ENCODE measurements at places on chromosomes 11 and 22.

DNA sequence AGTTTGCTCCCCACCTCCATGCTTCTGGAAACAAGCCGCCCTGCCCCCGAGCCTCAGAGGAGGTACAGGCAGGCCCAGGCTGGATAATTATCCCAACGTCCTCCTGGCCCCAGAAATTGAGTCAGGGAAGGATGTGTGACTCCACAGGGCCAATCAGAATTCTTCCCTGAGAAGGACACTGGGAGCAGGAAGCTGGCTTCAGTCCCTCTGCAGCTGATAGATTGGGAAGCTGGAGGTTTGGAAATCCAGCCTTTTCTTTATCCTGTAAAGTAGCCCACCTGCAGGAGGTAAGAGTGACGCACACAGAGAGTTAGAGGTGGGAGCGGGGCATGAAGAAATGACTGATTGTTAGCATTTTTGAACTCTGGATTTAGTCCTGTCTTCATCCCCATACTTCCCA is 97.5 kb upstream of the CD82 start:
- no peak for DNase-seq

GRCh38 chr11:46480166-46480726 is 88.7 kb upstream of the CHRM4 start:
- no peak for DNase-seq

DNA sequence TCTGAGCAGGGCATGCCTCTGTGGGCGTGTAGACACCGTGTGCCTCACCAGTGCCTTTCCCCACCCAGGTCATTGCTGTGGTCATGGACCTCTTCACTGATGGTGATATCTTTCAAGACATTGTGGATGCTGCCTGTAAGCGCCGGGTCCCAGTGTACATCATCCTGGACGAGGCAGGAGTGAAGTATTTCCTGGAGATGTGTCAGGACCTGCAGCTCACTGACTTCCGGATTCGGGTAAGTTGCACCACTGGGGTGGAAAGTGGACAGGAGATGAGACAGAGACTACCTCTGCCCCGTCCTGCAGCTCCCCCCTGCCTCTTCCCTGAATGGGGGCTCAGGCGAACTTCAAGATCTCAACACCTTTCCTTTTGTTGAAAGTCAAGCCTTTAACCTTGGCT is 24.3 kb downstream of the FAM83F start:
- DNase-seq = no peak

- no peak for DNase-seq
Measured at GRCh38 chr11:119681361-119681910, 47.6 kb downstream of the NECTIN1 start.

DNA sequence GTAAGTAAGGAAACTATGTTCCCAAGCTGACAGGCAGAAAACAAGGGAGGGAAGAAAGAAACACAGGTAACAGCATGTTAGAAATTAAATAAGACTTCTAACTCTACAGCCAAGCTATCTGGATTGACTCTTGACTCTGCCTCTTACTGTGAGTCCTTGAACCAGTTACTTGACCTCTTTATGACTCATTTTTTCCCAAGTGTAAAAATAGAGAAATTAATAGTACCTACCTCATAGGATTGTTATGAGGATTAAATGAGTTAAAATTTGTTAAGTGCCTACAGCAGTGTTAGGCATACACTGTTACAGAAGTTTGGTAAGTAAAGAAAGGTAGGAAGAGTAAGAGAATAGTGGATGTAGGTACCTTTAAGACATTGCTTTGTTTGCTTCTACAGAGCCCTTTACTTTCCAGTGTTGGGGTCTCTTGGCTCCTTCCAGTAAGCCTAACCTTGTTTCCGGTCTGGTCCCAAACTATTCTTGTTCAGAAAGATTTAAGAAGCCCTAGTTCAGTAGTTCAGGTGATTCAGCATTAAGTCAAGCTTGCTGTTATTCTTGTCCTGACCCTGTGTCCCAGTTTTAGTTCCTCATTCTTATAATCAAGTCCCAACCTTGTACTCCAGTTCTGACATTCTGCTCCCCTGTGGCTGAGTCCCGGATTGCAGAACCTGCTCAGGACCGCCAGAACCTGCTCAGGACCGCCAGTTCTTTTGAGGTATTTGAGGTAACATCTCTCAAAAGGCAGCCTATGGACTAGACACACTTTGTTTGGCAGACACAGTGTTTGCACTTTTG is 963.4 kb upstream of the CCDC90B start:
- no peak for DNase-seq

DNA sequence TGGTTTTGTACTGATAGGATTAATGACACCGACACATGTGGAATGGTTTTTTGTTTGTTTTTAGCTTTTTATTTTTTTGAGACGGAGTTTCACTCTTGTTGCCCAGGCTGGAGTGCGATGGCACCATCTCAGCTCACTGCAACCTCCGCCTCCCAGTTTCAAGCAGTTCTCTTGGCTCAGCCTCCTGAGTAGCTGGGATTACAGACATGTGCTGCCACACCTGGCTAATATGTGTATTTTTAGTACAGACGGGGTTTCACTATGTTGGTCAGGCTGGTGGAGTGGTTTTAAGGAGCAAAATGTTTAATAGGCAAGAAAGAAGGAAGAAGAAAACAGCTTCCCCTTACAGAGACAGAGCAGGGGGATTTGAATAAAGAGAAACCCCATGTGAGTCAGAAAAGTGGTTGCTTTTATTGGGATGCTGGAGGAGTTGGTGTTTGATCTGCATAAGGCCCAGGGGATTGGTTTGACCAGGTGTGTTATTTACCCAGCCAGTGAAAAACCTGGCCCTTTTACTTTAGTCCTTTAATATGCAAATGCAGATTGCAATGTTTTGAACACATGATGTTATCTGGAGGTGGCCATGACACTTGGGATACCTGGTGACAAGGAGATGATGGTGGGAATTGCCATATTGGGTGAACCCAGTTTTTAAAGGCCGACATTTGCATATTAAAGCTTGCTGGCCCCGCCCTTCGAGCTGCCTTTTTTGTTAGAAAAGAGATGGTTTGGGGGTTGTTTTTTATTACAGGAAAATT is 24.3 kb downstream of the SUSD2 start:
- no peak for DNase-seq

Measured in lower lobe of right lung (tissue), 2 donors.